ENCODE measurements at places on chromosomes 5 and 9.
A peak's percentile ranks its signal among the peaks of the same experiment; 100 is the strongest.

DNA sequence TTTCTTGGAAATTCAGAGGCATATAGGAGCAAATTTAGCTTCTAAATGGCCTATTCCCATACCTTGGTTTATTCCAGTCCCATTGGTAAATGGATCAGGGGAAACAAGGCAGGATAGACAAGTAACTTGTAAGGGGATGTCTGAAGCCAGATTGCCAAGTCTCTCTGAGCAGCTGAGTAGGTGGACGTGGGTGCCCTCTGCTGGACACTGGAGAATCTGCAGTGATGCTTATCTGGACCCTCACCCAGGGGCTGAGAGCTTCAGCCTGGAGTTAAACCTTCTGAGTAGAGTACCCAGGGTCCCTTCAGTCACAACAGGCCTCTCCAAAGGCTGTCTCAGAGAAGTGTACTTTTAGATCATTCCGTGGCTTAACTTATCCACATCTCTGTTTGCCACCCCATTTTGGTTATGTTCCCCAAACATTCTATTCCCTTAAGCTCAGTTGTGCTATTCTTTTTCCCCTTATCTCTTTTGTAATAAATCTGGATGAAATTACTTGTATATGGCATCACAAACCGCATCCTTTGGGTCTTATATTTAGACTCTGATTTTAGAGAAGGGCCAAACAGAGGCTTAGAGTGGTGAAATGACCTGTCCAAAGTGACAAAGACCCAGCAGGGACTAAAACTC, 218.3 kb upstream of the GLRA1 start:
- DNase-seq: peak; percentile 66

DNA sequence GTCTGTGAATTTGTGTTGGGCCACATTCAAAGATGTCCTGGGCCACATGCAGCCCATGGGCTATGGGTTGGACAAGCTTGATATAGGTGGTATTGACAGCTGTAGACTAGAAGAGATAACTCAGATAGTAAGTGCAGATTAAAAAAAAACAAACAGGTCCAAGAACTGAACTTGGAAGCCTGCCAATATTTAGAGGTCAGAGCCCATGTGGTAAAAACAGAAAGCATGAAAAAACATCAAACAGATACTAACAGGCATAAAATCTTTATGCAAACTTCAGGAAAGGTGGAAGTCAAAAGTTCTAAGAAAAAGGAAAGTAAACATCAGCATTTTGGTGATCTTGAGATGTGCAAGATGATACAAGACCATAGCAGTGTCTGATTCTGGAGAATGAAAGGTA, 155.1 kb upstream of the NR4A3 start:
- DNase-seq: no peak

DNA sequence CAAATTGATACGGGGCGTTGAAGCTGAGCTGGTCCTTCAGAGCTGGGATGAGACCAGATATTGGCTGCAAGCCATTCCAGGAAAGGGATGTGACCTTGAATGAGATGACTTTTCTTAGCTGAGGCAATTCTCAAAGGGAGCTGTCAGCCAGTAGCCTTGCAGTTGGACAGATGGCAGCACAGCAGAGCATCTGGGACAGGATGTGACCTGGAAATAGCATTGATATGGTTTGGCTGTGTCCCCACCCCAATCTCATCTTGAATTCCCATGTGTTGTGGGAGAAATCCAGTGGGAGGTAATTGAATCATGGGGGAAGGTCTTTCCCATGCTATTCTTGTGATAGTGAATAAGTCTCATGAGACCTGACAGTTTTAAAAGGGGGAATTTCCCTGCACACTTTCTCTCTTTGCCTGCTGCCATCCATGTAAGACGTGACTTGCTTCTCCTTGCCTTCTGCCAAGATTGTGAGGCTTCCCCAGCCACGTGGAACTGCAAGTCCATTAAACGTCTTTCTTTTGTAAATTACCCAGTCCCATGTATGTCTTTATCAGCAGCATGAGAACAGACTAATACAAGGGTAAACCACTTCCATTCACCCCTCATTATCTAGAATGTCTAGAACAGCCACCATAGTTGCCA, 19.8 kb upstream of the MTX3 start:
- DNase-seq: no peak

DNA sequence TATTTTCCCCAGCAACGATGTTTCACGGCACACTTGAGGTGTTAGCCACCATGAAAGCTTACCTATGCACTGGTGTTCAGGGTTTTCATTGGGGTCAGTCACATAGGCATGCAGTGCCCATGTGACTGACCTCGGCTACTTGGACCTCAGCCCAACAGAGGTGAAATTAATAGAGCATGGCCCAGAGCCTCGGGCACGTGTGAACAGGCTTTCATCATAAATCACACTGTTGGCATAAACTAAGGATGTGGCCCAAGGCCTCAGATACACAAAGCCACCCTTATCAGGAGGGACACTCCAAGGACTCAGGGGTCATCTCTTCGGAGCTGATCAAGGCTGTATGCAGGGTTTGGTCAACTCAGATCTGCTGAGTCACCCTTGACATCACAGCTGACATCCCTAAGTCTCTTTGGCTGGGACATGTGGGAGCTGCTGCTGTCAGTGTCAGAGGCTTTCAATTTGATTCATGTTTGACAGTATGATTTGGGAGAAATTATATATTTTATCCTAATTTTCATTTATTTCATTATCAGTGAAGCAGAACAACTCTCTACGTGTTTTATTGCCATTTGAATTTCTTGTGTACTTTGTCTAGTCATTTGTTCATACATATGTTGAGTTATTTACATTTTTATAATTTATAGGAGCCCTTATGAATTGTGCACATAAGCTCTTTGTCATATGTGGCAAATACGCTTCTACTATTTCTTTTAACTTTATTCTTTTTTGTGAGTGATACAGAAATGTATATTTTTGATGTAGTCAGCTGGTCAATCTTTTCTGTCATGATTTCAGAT, 59.7 kb upstream of the ANKRD33B start:
- DNase-seq: no peak

DNA sequence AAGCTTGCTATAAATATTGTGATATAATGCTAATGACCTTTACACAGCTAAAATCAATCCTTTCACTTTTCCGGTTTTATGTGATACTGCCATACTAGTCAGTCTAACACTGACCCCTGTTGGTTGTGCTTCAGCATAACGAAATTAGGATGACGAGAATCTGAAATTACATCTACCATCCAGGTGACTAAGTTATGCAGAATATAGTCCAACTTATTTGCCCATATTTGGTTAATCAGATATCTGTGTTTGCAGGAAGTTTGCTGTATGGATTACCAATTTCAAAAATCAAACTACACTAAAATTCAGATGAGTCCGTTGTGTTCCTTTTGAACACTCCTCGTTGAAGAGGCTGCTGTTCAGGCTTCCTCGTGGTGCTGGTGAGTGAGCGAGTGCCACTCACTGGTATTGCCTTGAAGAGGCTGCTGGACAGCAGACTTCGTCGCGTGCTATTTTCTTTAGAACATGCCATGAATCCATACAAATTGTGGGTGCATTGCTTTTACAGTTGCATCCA, 32.5 kb downstream of the TENT4A start:
- no peak for DNase-seq

GRCh38 chr5:115806986-115807653, 9.3 kb downstream of the CDO1 start:
- no peak for DNase-seq

- DNase-seq: no peak
Observed at GRCh38 chr5:169160405-169160901, 140.5 kb downstream of the SLIT3 start.

DNA sequence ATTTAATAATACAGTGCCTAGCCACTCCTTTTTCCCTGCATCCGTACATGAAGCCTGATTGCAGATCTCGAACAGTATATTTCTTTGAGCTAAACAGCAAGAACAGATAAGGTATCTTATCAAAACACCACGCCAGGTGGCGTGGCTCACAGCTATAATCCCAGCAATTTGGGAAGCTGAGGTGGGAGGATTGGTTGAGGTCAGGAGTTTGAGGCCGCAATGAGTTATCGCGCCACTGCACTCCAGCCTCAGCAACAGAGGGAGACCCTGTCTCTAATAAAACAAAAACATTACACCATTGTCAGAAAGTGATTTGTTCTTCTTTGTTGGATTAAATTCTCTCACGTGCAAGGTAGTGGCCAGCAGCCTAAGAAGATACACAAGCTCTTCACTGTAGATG, 291.2 kb upstream of the DMRT1 start:
- no peak for DNase-seq

DNA sequence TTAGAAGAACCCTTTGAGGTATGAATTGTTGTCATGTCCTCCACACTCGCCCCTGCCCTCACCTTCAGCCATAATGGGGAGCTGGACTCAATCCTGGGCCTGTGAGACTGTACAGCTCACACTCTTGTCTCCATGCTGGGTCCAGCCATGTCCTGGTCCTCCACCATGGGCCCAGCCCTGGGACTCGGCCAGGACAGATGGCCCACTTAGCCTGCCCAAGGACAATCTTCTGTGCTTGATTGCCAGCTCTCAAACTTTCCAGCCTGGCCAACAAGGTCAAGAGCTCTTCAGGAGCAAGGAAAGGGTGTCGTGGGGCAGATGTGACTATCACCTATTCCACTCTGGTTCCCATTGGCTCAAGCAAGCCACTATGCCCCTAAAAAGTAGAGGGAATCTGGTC, 90.8 kb downstream of the HRH2 start:
- DNase-seq: no peak

GRCh38 chr9:110835859-110836271, 167.3 kb downstream of the MUSK start:
- no peak for DNase-seq

DNA sequence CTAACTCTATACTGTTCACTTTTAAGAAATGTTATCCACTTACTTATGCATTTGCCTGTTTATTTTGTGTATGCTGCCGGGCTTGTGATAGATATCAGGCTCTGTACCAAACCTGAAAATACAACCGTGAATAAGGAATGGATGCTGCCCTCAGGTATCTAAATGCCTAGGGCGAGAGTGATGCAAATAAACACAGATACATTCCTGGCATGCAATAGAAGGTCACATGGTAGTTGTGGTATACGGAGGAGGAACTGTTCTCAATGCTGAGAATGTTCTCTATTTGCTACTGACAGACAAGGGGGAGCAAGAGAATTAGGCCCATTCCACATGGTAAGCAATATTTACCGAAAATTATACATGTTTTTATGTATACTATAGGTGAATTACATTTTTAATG, 227.8 kb downstream of the ICE1 start:
- DNase-seq: no peak

- no peak for DNase-seq
Observed at GRCh38 chr5:65255294-65255693, 226.4 kb downstream of the ADAMTS6 start.

DNA sequence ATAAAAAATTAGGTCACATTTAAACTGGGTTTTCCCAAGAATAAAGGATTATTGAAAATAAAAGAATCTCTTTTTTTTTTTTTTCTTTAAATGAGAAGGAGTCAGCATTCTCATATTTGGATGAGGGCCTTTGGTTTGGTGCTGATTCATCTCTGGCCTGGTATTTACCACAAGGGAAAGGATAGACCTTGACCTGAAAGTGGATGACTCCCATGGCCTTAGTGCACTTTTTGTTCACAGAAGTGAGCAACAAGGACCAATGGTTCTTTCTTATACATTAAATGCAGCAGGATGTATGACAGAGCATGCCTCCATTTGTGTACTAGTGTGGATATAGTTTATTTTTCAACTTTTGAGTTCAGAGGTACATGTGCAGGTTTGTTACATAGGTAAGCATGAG, 6.9 kb downstream of the YTHDC2 start:
- no peak for DNase-seq

DNA sequence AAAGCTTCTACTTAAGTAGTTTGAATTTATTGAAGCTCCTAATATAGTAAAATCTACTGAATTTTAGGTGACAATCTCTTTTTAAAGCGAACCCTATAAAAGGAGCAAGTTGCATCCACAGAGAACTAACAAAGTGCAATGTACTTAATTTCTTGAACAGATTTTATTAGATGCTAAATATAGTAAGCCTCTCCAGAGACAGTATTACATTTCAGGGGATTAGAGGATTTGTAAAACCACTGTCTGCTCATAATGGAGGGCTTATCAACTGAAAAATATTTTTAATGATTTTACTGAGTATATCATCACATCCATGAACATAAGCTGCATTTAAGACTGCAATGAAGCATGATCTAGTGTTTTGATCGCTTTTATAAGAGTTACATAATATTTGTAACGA, 230.0 kb upstream of the EFNA5 start:
- DNase-seq: no peak

GRCh38 chr5:179753971-179754370, 21.3 kb downstream of the MAML1 start:
- DNase-seq: no peak

GRCh38 chr5:43106290-43106638, 14.4 kb upstream of the ZNF131 start:
- DNase-seq: no peak

DNA sequence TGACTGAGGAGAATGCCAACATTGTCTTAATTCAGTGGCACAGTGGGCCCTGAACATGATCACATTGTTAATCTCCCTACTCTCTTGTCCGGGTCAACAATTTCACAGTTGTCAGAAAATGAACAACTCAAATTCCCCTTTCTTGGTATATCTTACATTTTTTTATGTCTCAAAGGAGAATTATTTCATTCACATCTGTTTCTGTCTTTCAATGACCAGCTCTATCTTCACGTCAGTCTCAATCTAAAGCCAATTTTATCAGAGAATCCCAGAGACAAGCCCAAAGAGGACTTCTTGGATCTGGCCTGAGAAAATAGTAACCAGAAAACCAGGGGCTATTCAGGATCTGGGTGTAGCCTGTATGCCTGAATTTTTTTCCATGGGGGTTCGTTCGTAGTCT, 477.5 kb downstream of the PDE4D start:
- no peak for DNase-seq

DNA sequence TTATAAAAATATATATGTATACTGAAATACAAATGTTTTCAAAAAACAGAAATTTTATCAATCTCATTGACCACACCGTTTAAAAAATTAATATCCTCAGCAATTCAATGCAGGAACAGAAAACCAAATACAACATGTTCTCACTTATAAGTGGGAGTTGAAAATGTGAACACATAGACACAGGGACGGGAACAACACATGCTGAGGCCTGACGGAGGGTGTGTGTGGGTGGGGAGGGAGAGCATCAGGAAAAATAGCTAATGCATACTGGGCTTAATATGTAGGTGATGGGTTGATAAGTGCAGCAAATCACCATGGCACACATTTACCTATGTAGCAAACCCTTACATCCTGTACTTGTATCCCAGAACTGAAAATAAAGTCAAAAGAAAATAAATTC, 409.5 kb downstream of the MLLT3 start:
- DNase-seq: no peak

GRCh38 chr5:109410389-109411148, 795 bp upstream of the PJA2 start:
- DNase-seq: peak; percentile 59

- DNase-seq: no peak
Observed at GRCh38 chr5:8751971-8752370, 793.9 kb downstream of the SEMA5A start.

GRCh38 chr9:1996156-1996555, 19.0 kb upstream of the SMARCA2 start:
- DNase-seq: no peak

- DNase-seq: no peak
Observed at GRCh38 chr9:129509533-129509928, 111.4 kb downstream of the C9orf50 start.

GRCh38 chr5:148933903-148934432, 107.6 kb downstream of the ADRB2 start:
- no peak for DNase-seq
